ENCODE measurements at places on chromosomes 7 and 10. TPM values are rescaled to one million over a fixed set of nuclear protein-coding genes. Genes with fewer than 3 reads are reported as not detected.

DNA sequence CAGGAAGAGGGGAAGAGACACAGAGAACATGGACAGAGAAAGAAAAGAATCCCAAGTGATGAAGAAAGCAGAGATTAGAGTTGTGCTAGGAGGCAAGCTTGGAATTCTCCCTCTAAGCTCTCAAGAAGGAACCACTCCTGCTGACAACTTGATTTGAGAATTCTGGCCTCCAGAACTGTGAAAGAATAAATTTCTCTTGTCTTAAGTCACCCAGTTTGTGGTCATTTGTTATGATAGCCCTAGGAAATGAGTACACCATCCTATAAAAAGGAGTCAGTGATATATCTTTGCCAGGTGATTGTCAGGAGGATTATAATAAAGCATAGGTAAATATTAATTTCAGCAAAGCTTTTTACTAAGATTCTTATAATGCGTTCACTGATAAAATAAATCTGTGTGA is 82.7 kb upstream of the TFEC start:
- DNase-seq: no peak

GRCh38 chr10:71302874-71303568 is 16.0 kb upstream of the SLC29A3 start:
- peak; percentile 76 for DNase-seq

- DNase-seq: no peak
Observed at GRCh38 chr10:75405598-75406461, 4.3 kb upstream of the ZNF503 start.

- peak; percentile 38 for DNase-seq
Observed at GRCh38 chr7:134355927-134356326, 39.2 kb upstream of the SLC35B4 start.

- DNase-seq: no peak
Observed at GRCh38 chr10:7618461-7618860, 48.3 kb downstream of the ITIH5 start.

GRCh38 chr7:44969701-44970522 is 8.9 kb downstream of the MYO1G start:
- DNase-seq: no peak

GRCh38 chr7:101377189-101377736 is 14.6 kb downstream of the COL26A1 start:
- DNase-seq: no peak

GRCh38 chr7:106070567-106071254 is 41.4 kb downstream of the SYPL1 start:
- DNase-seq: no peak

DNA sequence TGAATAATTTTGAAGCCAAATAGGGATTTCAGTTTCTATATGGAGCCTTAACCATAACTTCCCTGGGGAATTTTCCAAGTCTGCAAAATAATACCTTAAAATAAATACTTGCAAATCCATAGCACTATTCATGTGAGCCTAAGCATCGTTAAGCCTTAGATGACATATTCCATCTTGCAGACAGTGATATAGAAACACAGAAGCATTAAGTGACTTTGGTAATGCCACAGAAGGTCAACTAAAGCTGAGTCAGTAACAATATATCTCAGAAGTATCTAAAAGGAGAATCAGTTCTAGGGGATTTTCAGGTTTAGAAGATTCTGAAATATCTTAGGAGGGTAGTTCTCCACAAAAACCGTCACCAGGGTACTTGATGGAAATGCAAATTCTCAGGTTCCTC is 163.4 kb upstream of the COL1A2 start:
- no peak for DNase-seq

DNA sequence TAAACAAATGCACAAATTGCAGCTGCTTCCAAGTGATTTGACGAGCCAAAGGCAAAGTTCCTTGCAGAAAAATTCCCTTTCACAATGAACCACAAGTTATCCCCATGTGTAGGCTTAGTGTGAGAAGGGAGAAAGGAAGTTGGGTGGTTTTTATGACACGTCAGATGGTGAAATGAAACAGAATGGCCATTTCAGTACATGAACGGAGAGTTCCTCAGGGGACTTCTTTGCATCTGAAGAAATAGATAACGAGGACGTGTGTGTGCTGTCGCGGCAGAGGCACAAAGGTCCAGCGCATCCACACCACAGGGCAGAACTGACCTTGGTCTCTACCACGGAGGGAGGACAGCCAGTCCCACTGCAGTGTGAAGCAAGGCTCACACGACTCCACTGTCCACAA is 135.9 kb downstream of the PAXIP1 start:
- no peak for DNase-seq

DNA sequence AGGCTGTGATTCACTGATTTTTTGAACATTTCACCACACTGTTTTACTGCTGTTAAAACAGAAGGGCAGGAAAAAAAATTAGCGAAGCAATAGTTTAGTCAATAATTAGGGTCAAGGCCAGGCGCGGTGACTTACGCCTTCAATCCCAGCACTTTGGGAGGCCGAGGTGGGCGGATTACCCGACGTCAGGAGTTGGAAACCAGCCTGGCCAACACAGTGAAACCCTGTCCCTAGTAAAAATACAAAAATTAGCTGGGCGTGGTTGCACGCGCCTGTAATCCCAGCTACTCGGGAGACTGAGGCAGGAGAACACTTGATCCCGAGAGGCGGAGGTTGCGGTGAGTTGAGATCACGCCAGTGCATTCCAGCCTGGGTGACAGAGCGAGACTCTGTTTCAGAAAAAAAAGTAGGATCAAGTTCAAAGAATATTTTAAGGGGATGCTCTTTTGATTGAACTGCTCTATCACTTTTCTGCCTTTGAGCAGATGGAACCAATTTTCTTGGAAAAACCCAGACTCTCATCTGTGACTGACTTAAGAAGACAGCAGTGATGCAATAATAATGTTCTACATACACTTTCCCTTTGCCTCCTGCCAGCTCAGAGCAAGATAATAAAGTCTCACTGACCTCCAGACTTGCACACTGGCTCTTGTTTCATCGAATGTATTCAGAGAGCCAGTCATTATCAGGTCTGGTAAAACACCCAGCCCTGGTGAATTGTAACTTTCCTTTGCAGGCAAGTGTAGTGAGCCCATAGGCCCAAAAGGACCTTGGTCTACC is 1.6 kb upstream of the PPA1 start:
- no peak for DNase-seq

- DNase-seq: no peak
Observed at GRCh38 chr7:116200963-116201362, 9.4 kb upstream of the TES start.

GRCh38 chr10:36455526-36456133 is 669.8 kb upstream of the ANKRD30A start:
- no peak for DNase-seq

- DNase-seq: no peak
Observed at GRCh38 chr10:111865550-111865949, 318.0 kb downstream of the GPAM start.

- DNase-seq: no peak
Observed at GRCh38 chr10:103564116-103564501, 70.6 kb downstream of the NEURL1 start.

GRCh38 chr10:42177077-42177792 is 461.1 kb downstream of the ZNF33B start:
- DNase-seq: no peak

GRCh38 chr10:20908391-20908790 is 11.3 kb upstream of the NEBL start:
- DNase-seq: no peak

DNA sequence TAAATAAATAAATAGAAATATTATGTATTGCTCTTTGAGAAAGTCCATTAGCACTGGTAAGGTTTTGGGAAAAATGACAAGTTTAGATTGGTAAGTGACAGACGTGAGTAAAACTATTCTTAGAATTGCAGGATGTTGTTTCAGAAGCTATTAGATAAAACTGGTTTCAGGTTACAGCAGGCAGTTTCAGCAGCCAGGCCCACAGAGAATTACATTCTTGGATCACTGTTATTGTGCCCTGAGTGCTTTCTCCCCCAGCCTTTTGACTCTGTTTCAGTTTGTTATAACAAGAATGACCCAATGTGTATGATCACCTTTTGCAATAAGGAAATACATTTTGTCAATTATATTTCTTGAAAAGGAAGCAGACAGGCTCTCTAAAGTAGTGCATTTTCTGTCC is 86.5 kb downstream of the DKK1 start:
- no peak for DNase-seq

DNA sequence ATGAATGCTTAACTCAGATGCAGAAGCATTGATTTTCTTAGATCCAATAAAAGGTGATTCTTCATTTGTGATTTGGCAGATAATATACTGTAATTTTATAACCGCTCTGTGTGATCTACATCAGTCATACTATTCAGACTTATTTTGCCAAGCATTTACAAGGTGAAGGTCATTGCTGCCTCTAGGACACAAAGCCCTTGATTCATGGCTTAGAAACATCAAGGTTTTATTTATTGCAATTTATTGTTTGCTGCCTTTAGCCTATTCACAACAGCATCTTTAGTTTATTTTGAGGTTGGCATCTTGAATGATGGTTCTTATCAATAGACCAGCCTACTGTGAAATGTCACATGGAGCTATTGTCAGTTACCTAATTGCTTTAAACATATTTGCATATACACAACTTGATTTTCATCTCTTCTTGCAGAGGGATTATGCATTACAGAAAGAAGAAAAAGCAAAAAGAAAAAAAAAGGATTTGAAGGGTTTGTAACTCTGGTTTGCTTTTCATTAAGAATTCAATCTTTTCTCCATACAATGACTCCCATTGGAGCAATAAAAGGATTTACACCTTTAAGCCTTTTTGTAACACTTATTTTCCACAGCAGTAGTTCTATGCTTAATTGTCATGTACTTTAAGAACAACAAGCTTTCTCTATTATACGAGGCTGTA is 1371.6 kb upstream of the CELF2 start:
- DNase-seq: no peak

GRCh38 chr7:100547872-100548271 is 8.9 kb downstream of the AGFG2 start:
- DNase-seq: no peak

GRCh38 chr10:90087197-90088023 is 386.0 kb downstream of the KIF20B start:
- no peak for DNase-seq

GRCh38 chr7:75772081-75773077 is at the start of gene CCL26:
CCL26 (minus strand) TSS chr7:75772211; CDS start chr7:75772176, 35 bp downstream.
- no peak for DNase-seq

DNA sequence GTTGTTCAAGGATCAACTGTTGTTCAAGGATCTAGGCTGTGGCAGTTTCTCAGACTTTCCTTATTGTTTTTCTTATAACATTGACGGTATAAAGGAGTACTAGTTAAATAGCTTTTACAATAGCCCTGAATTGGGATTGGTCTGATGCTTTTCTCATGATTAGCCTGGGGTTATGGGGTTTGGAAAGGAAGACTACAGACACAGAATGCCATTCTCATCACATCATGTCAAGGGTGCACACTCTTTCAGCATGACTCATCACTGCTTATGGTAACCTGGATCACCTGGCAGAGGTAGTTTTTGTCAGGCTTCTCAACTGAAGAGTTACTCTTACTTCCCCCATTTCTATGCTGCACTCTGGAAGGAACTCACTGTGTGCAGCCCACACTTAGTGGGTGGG is 194.2 kb upstream of the NPSR1 start:
- DNase-seq: no peak

GRCh38 chr10:70588859-70589570 is 13.5 kb downstream of the PRF1 start:
- DNase-seq: no peak

GRCh38 chr7:28332046-28332445 is 80.3 kb upstream of the CREB5 start:
- no peak for DNase-seq

DNA sequence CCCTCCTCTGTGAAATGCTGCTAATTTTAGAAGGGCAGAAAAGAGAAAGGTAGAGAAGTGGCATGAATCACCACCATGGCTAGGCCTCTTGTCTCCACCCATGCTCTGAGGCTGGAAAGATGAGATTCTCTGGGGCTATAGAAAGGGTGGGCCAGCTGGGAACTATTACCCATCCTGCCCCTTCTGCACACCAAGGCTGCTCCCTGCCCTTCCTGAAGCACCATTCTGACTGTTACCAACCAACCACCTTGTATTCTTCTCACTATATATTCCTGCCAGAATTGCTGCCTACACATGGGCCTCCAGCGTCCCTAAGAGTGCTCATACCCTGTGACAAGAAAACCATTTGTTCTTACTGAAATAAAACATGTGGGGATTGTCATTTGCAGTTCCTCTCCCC is 11.4 kb upstream of the DLX6 start:
- DNase-seq: no peak

- no peak for DNase-seq
Observed at GRCh38 chr10:97866524-97867219, 17.0 kb downstream of the GOLGA7B start.

IFIT2 gene
- total RNA-seq: 3.4 TPM

CTAGE6 gene
- total RNA-seq: 0.36 TPM

FAM3C gene
- total RNA-seq: 82.7 TPM

ANKRD61 gene
- not detected for total RNA-seq

TMEM229A gene
- 2.4 TPM for total RNA-seq

PLPP4 gene
- total RNA-seq: 27.6 TPM

NXPH1 gene
- 22.4 TPM for total RNA-seq

VIPR2 gene
- 7.3 TPM for total RNA-seq

GNG11 gene
- total RNA-seq: 5.1 TPM

LRRC4 gene
- total RNA-seq: 21.4 TPM

CRYGN gene
- not detected for total RNA-seq

PRKRIP1 gene
- total RNA-seq: 18.3 TPM

VAX1 gene
- total RNA-seq: not detected
